ENCODE measurements at places on chromosomes 11 and 22.

DNA sequence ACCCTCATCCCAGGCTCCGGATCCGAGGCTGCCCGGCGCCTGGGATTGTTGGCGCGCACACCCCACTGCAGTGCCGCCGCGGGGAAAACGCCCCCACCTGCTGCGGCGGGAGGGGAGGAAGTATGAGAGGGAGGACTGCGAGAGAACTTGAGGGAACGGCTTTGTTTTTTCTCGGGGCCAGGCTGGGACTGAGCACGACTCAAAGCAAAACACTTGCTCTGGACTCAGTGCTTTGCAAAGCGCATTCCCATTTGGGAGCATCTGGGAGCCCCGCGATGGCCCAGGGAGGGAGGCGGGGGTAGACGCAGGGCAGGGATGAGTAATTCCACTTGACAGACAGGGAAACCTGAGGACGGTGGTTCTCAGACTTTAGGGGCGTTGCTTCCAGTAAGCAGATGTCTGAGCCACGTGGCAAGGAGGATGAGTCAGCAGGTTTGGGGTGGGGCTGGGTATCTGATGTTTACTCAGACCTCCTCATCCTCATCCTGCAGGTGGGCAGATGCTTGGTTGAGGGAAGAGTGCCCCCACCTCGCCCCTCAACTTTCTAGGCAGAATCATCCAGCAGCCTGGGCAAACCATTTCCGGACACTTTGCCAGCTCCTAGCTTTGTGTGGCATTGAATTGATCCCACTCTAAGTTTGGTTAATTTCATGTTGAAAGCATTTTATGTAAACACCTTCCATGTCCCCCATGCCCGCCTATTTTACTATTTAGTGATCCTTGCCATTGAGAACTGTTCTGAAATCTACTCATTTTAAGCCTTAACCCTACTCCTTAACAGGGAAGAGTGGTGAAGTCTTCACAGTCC, 1.5 kb downstream of the MIAT start:
- DNase-seq, result peak; percentile 95

GRCh38 chr11:44753961-44754645, 27.3 kb downstream of the TSPAN18 start:
- no peak for DNase-seq

- DNase-seq, result peak; percentile 18
Observed at GRCh38 chr22:25172153-25172552, 27.5 kb upstream of the CRYBB3 start.

DNA sequence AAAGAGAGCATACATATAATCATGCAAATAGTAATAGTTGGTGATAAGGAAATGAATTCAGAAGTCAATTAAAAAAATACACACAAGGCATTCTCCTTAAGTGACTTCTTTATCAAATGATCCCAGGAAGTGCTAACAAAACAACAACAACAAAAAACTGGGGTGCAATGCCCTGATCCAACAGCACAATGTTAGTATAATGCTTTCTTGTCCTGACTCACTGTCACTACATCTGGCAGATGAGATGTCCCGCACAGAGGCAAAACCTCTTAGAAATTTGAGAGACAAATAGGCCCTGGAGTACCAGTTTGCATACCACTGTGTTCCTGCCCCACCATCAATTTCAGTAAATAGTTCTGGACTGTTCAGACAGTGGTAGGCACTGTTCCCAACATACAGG, 11.0 kb upstream of the AMBRA1 start:
- no peak for DNase-seq

- no peak for DNase-seq
Observed at GRCh38 chr11:94181526-94181925, 52.9 kb downstream of the PANX1 start.

- DNase-seq, result no peak
Observed at GRCh38 chr11:9853929-9854552, 190.2 kb downstream of the SWAP70 start.

- DNase-seq, result peak; percentile 41
Observed at GRCh38 chr11:74487875-74488274, 5.6 kb downstream of the LIPT2 start.

- DNase-seq, result no peak
Observed at GRCh38 chr11:10208131-10208575, 85.9 kb downstream of the SBF2 start.

GRCh38 chr11:102254047-102254446, 63.2 kb upstream of the BIRC3 start:
- no peak for DNase-seq

DNA sequence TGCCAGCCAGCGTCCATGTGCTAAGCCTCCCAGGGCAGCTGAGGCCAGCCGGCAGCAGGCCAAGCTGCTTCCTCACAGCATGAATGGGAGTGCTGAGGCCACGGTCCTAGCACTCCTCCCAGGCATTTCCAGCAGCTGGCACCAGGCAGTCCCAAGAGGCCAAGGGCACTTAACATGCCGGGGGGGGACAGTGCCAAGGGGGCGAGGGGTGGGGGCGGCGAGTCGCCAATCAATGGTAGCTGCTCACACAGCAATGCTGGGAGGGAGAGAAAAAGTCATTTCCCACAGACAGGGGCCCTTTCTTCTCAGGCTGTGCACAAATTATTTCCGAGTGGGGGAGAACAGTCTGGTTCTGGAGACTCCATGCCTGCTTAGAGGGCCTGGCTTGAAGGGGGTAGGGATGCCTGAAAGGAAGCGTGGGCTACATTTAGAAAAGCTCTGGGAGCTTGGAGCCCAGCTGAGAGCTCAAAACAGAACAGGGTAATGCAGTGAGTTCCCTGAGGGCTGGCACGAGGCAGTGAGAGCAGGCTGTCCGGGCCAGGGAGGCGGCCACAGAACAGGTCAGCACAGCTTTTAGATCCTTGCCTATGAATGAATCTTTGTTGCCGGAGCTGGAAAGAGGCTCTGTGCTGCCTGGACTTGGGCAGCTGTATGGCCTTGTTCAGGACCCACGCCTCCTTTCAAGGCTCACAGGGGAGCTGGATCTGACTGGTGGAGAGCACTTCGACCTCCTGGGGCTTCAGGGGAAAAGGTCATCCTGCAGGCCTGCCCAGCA, 14.4 kb upstream of the TBC1D10A start:
- DNase-seq, result no peak

DNA sequence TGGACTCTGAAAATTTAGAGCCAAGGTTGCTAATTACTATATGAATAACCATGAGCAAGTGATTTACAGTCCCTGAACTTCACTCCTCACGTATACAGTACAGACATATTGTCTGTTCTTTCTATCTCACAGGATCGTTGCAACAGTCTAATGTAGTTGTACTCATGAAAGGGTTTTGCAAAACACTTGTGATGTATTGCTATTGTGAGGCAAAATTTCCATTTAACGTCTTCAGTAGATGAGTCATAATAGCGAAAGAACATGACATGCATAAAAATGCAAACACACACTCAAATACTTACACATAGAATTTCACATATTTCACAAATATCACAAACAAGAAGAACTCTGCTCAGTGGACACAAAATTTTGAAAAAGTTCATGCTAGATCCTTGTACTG, 134.6 kb upstream of the TRPC6 start:
- no peak for DNase-seq

DNA sequence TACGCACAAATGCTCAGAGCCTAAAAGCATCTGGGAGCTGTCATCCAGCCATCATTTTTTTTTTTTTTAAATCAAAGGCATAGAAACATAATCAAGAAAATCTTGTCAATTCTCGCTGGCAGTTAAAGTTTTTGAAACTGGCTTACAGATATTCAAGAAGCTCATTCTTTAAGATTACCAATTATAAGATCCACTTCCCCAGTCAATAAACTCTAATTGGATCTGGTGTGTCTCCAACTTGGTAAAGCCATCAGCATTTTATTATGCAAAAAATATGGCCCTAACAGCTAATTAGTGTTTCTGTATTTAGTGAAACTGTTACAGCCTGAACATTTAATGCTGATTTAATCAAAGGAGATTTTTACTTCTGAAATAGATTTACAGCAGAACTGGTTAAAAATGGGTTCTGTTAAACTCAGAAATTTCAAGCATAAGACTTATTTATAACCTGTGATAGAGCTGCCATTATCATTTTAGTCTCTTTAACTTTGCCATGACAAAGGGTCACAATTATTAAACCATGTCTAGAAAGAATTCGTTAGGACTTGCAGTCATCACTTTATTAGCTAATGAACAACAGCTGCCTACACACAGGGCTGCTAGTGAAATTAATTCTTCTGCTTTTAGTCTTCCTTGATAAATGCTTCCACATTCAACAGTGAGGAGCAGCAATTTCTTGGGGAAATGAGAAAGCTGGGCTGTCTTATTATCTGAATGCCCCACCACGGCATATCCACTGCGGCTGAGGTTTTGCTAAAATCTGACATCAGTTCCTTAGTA, 176.4 kb upstream of the PITPNB start:
- DNase-seq, result no peak

DNA sequence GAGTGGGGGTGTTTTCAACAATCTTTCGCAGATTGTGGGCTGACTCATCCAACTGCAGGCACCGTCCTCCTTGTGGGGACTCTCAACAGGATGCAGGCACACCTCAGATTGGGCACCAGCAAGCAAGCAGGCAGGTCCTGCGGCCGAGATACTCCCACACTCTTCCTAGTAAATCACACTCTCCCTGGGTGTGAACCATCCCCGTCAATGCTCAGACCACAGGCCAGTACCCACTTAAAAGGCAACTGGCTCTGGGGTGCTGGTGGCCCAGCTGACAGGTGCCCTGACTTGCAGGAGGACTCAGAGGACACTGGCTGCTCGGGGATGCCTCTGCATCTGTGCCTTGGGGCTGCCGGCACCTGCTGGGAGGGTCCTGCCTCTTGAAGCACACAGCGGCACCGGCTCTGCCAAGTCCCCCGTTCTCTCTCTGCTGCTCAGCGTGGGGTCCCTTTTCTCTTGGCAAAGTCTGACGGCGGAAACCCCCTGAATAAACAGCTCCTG, 282.5 kb downstream of the CTTN start:
- no peak for DNase-seq

GRCh38 chr11:59053387-59053786, 32.7 kb upstream of the GLYATL1B start:
- DNase-seq, result peak; percentile 4

DNA sequence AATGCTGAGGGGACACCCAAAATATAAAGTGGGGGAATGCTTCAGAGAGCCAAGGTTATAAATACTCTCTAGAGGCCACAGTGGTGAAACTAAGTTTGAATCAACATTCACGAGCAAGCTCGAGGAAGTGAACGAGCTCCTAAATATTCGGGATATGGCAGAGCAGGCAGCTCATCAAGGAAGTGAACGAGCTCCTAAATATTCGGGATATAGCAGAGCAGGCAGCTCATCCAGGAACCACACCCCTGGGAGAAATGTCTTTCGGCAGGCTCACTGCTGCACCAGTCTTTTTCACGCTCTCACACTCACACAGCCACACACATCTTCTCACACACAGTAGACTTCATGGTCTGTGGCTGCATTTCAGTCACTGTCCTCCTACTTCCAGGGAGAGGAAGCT, 787.5 kb downstream of the OPCML start:
- no peak for DNase-seq

DNA sequence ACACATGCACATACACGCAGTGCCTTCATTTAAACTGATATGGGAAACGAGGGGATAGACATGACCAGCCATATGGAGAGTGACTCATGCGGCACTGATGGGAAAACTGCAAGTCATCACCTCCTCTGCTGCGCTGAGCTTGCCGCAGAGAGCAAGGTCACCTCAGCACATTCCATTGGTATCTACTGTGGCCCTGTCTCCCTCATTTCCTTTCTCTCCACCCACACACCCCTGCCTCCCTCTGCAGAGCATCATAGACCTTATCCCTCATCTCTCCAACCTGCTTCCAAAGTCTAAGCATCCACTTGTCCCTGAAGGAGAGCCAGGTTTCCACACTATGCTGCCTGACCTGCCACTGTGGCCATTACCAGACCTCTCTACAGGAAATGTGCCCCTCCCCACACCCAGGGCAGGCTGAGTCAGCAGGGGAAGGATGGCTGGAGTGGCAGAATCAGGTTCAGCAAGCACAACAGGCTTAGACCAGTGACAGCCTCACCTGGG, 116.9 kb upstream of the SNX19 start:
- no peak for DNase-seq

DNA sequence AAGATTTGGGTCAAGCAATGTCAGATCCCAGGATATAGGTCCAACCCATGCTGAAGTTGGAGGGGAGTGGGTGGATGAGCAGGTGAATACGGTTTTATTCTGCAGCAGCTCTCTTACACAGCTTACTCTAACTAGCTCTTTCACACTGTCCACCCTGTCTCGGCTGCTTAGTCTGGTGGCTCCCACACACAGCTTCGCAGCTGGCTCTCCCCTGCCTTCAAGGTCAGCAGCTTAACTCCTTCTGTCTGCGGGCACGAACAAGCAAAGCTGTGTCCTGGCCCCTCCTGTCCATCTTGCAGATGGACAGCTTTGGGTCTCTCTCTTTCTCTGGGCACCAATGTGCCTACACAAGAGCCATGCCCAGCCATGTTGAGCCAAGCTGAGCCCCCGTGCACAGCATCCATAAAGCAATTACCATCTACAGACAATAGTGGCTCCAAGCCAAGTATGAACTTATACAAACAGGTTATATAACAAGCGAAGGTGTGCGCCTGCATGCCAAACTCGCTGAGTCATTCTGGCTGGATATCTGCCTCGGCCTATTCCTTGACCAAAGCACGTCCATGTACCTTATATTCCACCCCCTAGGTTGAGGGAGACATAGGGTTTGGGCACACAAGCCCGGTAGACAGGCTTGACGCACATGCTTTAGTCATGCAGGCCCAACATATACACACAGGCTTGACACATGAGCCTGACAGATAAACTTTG, 1307.8 kb upstream of the RAG2 start:
- DNase-seq, result peak; percentile 51

- no peak for DNase-seq
Observed at GRCh38 chr11:76601724-76602123, 68.8 kb downstream of the LRRC32 start.

GRCh38 chr22:49211176-49211575, 616.5 kb downstream of the BRD1 start:
- no peak for DNase-seq

DNA sequence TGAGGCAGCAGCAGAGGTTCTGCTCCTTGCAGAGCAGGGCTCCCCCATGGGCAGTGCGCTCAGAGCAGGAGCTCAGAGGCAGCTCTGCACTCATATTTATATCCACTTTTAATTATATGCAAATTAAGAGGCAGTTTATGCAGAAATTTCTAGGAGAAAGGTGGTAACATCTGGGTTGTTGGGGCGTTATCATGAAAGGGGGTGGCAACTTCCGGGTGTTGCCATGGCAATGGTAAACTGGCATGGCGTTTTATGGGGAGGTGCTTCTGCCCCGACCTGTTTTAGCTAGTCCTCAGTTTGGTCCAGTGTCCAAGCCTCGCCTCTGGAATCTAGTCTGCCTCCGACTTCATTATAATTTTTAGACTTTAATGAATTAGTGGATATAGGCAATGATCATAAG, 1191.7 kb downstream of the TBC1D22A start:
- no peak for DNase-seq

All from SHP77 (cell line).